ENCODE measurements at places on chromosomes 16 and 17.

- H3K4me3 ChIP-seq: no peak overlapping the region
- peaks cover 14% of the 10 kb centered on the region for H3K4me1 ChIP-seq
- H3K27ac ChIP-seq: no peak overlapping the region
- no peak for DNase-seq
Observed at GRCh38 chr16:65657071-65657494, 535.2 kb upstream of the CDH11 start.

DNA sequence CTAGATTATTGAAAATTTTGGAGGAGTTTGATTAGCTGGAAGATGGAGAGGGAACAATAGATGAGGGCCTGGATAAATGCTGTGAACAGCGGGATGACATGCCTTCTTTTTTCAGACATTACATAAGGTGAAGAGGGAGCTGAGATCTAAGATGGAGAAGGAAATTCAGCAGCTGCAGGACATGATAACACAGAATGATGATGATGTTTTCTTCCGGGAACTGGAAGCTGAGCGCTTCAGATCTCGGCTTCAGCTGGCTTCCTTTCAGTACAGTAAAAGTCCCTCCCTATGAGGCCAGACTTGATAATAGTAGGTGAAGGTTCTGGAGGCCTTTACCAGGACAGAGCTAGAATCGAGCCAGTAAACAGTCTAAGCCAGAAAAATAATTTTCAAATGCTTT, 30.7 kb downstream of the CEP95 start:
- no peak for DNase-seq
- no peaks in the 10 kb centered on the region for H3K27me3 ChIP-seq
- H3K27ac ChIP-seq: no peak overlapping the region
- no peak overlapping the region for H3K4me3 ChIP-seq

DNA sequence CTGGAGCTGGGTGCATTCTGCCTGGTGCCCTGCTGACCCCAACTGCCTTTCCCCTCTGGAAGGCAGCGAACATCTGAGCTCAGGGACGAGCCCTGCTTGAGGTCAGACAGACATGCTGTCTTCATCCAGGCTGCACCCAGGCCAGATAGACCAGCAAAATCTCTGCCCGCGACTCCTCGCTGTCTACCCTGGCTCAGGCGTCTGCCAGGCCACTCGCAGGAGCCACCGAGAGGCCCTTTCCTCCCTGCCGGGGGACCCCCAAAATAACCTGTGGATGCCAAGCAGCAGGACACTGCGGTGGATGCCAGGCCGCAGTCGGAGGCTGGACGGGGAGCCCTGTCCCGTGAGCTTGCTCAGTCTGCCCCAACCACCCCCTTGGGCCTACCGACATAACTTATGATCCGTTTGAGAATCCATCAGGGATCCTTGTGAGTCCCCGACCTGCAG, 3.3 kb upstream of the SLC25A10 start:
- peaks cover 33% of the 10 kb centered on the region for H3K36me3 ChIP-seq
- H3K27me3 ChIP-seq: no peaks in the 10 kb centered on the region
- H3K4me1 ChIP-seq: peaks cover 46% of the 10 kb centered on the region
- no peak for DNase-seq
- no peak overlapping the region for H3K4me3 ChIP-seq

DNA sequence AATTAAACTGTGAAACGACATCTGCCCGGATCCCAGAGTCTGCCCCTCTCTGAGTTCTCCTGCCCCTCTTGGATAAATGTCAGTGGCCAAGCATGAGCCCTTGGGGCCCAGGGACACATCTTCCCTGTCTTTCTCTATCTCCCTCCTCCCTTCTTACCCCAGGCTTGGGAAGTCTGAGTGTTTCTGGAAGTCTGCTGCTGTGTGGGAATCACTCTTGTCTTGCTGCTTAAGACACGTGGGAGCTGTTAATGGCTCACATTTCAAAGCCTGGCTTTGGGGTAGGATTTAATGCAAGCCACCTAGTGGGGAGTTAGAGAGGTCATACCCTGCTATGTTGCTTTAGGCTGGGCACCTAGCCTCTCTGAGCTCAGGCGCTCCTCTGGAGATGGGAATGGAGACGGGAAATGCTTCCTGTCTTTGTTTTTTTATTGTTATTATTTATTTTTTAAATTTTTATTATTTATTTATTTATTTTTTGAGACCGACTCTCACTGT, 218.5 kb upstream of the CIBAR2 start:
- no peak overlapping the region for H3K4me3 ChIP-seq
- H3K27ac ChIP-seq: no peak overlapping the region
- peaks cover 42% of the 10 kb centered on the region for H3K4me1 ChIP-seq

- H3K4me1 ChIP-seq: no peaks in the 10 kb centered on the region
- no peaks in the 10 kb centered on the region for H3K36me3 ChIP-seq
- no peak for DNase-seq
- H3K27me3 ChIP-seq: no peaks in the 10 kb centered on the region
- no peak overlapping the region for H3K4me3 ChIP-seq
Observed at GRCh38 chr17:17532991-17533390, 36.8 kb upstream of the RASD1 start.

DNA sequence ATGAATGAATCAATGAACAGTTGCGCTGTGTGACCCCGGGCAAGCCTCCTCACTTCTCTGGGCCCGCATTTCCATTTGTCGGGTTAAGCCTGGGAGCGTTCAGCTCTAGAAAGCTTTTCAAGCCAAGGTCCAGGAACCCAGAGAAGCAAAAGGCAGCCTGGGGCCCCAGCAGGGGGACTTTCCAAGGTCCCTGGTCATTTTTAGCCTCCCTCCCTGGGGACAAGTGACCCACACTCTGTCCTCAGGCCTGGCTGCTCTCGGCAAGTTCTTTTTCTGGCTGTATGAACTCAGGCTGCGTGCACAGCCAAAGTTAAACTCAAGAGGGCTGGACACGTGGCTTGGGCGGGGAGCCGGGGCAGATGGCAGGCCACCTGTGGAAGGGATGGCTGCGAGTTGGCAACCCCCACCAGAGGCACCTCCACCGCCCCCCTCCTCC, 41.4 kb upstream of the CIBAR2 start:
- no peak for DNase-seq
- H3K4me1 ChIP-seq: peaks cover 38% of the 10 kb centered on the region
- no peak overlapping the region for H3K27ac ChIP-seq
- H3K4me3 ChIP-seq: no peak overlapping the region
- no peaks in the 10 kb centered on the region for H3K27me3 ChIP-seq
- no peaks in the 10 kb centered on the region for H3K36me3 ChIP-seq

- no peak overlapping the region for H3K27ac ChIP-seq
- H3K36me3 ChIP-seq: no peaks in the 10 kb centered on the region
- no peak overlapping the region for H3K4me3 ChIP-seq
- DNase-seq: no peak
- peaks cover 26% of the 10 kb centered on the region for H3K4me1 ChIP-seq
Observed at GRCh38 chr17:72413077-72414031, 292.5 kb downstream of the SOX9 start.

- H3K4me1 ChIP-seq: no peaks in the 10 kb centered on the region
- H3K27me3 ChIP-seq: no peaks in the 10 kb centered on the region
- DNase-seq: no peak
- H3K4me3 ChIP-seq: no peak overlapping the region
Observed at GRCh38 chr16:73432850-73433730, 385.2 kb upstream of the ZFHX3 start.

DNA sequence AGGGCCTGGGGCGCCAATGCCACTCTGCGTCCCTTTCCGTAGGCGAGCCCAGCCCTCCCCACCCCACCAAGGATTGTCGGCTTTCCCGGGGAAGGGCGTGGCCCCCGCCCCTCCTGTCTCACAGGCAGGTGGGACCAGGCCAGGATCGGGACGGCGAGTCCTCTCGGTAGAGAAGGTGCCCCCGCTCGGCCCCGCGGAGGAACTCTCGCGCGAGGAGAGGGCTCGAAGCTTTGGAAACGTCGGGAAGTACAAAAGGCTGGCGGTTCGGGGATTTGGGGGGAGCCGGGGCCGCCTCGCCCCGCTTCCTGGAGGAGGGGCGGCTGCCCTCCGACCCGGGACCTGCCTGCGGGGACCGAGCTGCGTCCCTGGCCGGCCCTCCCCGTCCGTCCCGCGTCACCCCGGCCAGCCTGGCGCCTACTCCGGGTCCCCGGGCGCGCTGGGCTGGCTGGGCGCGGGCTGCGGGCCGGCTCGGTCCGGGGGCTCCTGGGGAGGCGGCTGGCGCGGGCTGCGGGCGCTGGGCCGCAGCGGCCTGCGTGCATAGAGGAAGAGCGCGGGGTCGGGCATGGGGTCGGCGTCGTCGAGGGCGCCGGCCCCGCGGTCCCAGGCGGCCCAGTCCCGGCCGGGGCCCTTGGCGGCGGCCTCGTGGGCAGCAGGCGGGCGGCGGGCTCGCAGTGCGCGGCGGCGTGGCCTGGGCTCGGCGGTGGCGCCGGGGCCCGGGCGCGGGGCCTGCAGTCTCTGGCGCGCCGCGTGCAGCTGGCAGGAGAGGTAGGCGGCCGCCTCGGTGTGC, 12.6 kb upstream of the CLUH start:
- H3K36me3 ChIP-seq: no peaks in the 10 kb centered on the region
- peak overlapping the region; percentile 48 for H3K4me3 ChIP-seq
- peaks cover 16% of the 10 kb centered on the region for H3K4me1 ChIP-seq
- peak; percentile 66 for DNase-seq
- H3K27ac ChIP-seq: peak overlapping the region; percentile 54

- no peak overlapping the region for H3K27ac ChIP-seq
- H3K4me1 ChIP-seq: peaks cover 15% of the 10 kb centered on the region
- H3K36me3 ChIP-seq: no peaks in the 10 kb centered on the region
- H3K27me3 ChIP-seq: peaks cover 52% of the 10 kb centered on the region
- H3K4me3 ChIP-seq: no peak overlapping the region
Observed at GRCh38 chr17:60157487-60158040, 7.8 kb downstream of the CA4 start.

- H3K4me1 ChIP-seq: no peaks in the 10 kb centered on the region
- no peaks in the 10 kb centered on the region for H3K27me3 ChIP-seq
- no peak overlapping the region for H3K27ac ChIP-seq
- DNase-seq: no peak
- H3K36me3 ChIP-seq: no peaks in the 10 kb centered on the region
- no peak overlapping the region for H3K4me3 ChIP-seq
Observed at GRCh38 chr16:25785361-25785760, 93.6 kb downstream of the HS3ST4 start.

- no peak for DNase-seq
- no peak overlapping the region for H3K27ac ChIP-seq
- no peaks in the 10 kb centered on the region for H3K36me3 ChIP-seq
- H3K27me3 ChIP-seq: no peaks in the 10 kb centered on the region
- no peak overlapping the region for H3K4me3 ChIP-seq
Observed at GRCh38 chr17:913207-913606, 66.4 kb downstream of the NXN start.

DNA sequence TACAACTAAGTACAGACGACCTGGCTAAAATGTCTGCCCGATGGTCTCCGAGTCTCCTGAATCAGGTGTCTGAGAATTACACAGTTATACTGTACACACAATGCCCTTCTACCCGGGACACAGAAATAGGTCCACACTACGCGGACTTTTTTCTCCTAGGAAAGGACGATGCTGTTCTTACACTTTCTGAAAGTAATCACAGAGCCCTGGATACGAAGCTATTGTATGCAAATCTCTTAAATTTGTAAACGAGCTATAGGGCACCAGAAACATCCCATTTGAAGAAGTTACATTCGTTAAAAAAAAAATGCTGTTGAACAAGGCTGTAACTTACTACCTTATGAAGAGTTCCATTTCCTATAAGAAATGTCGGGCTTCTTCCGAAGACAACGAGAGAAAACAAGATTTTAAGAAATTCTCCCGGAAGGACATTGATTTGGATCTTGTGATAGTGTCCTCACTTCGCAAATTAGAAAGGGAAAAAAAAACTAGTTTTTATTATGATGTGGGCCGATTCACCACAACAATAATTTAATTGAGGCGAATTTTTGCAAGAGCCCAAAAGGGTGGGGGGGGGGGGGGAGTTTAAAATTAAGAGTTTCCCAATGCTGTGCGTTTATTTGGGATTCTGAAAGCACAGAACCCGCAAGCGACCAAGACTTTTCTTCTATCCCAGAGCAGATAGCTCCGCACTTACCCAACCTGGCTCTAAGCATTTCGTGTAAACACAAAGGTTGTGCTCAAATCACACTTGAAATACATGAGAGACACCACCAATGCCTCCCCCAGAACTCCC, 1.5 kb upstream of the SOX9 start:
- peaks cover 66% of the 10 kb centered on the region for H3K4me1 ChIP-seq
- DNase-seq: no peak
- peak overlapping the region; percentile 78 for H3K27ac ChIP-seq
- peaks cover 97% of the 10 kb centered on the region for H3K27me3 ChIP-seq
- peaks cover 3% of the 10 kb centered on the region for H3K36me3 ChIP-seq

Measured in suprapubic skin (tissue), 4 donors.